H54 (cell line): ENCODE measurements at places on chromosomes 5 and 9.

GRCh38 chr5:31702712-31703111, 63.8 kb downstream of the PDZD2 start:
- DNase-seq, result no peak

GRCh38 chr5:143896966-143897365, 85.0 kb downstream of the HMHB1 start:
- DNase-seq, result no peak

DNA sequence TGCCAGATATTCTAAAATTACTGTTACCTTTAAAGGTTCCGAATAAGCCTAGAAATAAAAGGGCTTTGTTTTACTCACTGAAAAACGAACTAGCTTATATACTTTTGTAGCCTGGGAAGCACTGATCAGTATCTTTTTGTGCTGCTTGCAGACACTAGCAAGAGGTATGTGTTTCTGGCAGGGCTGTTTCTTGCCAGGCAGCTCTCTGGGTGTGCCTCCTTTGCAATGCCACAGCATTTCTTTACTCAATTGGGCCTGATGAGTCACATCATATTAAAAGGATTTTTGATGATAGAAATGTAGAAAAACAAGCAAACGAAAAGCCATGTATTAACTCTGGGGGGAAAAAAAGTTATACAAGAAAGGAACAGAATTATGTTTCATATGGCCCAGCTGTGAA, 35.6 kb downstream of the CD180 start:
- DNase-seq, result peak; percentile 42

- DNase-seq, result peak; percentile 71
Observed at GRCh38 chr9:23850690-23851629, 24.9 kb upstream of the ELAVL2 start.

- DNase-seq, result no peak
Observed at GRCh38 chr5:95283761-95284571, 928 bp downstream of the MCTP1 start.

- DNase-seq, result no peak
Observed at GRCh38 chr5:73424556-73424977, 24.0 kb downstream of the FOXD1 start.

DNA sequence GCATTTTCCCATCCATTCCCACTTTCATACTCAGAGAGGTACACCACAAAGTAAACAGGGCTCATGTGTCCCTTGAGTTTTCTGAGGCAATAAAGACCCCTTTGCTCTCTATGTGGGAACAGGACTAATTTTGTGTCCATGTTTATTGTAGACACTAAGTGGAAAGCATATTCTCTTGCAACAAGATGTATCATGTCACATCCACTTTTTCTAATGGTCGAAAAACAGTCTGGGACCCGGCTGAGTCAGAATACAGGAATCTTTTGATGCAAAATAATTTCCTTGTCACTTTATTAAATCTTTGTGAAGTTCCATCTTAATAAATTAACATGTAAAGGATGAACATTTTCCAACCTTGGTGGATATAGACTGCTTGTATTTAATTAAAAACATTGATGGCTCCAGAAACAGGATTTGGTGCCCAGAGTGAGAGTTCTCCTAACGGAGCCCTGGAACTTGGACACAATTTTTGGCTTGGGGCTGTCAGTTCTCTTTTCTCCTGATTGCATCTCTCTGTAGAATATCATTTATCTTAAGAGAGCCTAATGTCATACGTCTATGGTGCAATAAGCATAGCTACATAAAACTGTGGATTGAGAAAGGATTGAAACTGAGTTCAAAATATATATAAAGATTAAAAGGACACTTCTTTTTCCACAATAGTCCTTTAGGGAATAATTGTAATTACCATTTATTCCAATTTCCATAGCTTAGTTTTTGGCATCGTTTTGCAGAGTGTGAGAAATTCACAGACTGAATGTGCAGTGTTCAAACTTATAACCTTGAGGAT, 1116.7 kb upstream of the SEMA6A start:
- DNase-seq, result no peak

DNA sequence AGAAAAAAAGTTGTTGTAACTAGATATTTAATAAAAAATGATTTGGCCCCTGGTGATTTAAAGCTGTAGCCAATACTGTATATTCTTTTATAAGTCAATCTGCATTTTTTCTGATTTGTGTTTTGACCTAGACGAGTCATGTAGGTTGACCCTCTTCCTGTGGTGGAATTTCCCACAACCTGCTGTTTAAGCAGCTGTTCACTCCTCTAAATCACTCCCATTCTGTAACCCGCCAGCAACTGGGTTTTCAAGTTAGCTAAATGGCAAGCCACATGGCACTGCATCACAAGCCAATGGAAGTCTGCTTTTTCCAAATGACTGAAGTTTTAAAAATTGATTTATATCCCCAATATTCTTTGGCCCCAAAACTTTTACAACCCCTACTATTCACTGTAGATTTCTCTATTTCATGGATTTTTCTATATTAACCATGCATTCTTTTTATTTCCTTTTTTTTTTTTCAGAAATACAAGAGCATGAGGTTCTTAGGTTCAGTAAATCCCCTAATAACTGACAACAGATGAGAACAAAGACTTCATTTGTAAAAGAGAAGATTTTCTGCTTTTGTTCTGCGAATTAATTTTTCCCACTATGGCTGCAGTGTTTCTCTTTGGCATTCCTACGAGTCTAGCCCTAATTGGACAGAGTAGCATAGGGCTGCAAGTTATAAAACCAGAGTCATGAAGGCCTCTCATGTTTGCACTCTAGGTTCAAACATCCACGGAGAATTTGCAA, 184.5 kb upstream of the TLE4 start:
- no peak for DNase-seq

GRCh38 chr9:118568704-118569103, 800.5 kb downstream of the BRINP1 start:
- DNase-seq, result no peak

- no peak for DNase-seq
Observed at GRCh38 chr5:175328687-175329086, 115.3 kb downstream of the DRD1 start.

DNA sequence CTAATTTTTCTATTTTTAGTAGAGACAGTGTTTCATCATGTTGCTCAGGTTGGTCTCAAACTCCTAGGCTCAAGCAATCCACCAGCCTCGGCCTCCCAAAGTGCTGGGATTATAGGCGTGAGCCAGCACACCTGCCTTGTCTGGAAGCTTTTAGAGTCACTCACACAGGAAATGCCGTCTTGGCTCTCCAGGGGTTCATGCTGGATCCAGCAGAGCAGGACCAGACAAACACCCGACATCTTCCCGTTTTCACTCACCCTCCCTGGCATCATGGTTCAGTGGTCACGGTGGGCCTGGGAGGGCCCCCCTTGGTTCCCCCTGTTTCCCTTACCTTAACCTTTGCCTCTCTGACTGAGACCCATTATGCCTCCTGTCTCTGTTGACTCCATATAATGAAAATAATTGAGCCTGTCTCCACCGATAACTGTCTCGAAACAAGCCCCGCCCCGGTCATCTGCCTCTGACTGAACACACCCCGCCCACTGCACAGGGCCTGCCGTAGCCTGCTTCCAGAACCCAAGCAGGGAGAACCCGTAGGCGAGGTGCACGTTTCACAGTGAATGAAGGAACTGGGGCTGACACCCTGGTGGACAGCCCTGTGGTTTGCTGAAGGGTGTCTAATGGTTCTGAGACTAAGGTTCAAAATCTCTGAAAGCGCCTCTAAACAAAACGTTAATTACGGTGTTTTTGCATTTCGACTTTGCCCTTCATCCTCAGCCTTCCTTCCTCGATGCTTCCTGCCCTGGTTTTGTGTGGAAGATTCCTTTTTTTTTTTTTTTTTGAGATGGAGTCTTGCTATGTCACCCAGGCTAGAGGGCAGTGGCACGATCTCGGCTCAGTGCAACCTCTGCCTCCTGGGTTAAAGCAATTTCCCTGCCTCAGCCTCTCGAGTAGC, 39.7 kb upstream of the SPRY4 start:
- DNase-seq, result no peak

- DNase-seq, result no peak
Observed at GRCh38 chr5:60541980-60542379, 158.0 kb downstream of the DEPDC1B start.

DNA sequence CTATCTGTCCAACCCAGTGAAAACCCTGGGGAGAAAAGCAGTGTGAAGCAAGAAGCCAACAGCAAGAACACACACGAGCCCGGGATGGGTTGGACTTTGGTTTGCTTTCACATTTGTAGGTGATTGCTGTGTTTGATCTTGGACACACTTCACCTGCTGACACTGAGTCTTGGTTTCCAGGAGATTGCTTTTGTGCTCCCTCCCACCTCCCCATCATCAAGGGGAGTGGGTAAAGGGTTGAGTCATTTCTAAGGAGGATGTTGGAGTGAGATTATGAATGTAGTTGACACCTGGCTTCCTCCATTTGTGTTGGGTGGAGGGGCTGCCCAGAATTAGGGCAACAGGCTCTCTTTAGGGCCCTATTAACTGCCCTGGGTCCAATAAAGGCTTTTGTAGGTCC, 37.5 kb downstream of the ANKDD1B start:
- DNase-seq, result no peak

- DNase-seq, result no peak
Observed at GRCh38 chr9:130694205-130694604, 625 bp downstream of the EXOSC2 start.
